ENCODE measurements at places on chromosomes 13 and 19.

GRCh38 chr19:47190167-47190727 lies 40.8 kb downstream of the BBC3 start:
- peak; percentile 71 for DNase-seq

- DNase-seq: no peak
Observed at GRCh38 chr13:62302341-62302740, 886.7 kb upstream of the PCDH20 start.

GRCh38 chr13:97214921-97215320 lies 7.2 kb upstream of the MBNL2 start:
- no peak for DNase-seq

DNA sequence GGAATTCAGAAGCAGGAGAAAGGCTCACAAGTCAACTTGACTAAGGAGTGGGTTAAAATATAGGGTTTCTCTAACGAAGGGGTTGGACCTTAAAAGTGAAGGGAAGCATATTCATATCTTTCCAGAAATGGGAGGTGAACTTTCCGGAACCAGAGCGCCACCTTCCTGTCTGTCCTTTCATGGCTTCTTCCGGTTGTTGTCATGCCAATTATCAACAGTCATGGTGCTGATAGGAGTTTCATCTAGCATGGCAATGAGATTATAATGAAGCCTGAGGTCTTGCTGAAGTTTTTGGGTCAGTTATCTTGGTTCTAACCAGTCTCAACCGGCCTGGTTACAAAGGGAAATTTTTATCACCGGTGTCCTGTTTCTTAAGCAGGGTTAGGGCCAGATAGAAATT lies 162.9 kb upstream of the NBEA start:
- DNase-seq: no peak

- DNase-seq: no peak
Observed at GRCh38 chr13:25756912-25757311, 294.9 kb downstream of the SHISA2 start.

DNA sequence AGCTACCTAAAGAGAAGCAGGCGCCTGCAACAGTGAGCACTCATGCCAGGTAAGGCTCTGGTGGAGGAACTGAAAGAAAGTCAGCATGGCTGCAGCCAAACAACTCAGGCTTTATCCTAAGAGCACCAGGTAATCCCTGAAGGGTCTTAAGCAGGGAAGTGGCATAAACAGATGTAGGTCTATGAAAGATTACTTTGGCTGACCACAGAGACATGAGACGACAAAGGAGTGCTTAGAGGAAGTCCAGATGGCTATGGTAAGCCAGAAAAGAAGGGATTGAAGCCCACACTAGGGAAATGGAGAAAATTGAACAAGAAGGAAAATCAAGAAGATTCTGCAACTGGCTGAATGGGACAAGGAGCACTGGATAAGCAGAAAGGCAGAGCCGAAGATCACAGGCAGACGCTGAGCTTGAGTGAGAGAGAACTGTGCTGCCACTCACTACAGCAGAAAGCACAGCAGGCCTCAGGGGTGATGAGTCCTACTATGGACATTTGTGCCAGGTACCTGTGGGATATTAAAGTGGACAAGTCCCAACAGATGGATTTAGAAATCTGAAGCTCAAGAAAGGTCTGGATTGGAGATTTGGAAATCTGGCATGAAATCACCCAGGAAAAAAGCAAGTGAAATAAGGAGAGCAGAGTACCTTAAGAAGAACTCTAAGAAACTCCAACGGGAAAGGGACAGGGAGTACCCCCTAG lies 4.2 kb downstream of the RCBTB1 start:
- DNase-seq: no peak

DNA sequence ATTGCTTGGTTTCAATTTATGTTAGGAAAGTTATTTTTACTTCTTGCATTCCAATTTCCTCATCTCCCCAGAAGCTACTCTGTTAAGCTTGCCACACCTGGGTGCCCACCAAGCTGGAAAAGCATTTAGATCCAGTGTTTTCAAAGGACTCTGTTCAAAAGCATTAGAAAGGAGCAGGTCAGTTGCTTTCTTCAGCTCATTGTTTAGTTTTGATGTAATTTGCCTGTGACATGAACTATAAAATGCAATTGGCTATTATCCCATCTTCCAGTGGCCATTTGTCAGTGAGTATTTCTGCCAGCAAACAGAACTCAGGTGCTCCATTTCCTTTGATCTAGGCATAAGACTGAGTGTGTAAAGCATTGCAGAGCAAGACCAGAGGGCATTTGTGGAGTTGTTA lies 46.7 kb upstream of the RNF113B start:
- DNase-seq: no peak

DNA sequence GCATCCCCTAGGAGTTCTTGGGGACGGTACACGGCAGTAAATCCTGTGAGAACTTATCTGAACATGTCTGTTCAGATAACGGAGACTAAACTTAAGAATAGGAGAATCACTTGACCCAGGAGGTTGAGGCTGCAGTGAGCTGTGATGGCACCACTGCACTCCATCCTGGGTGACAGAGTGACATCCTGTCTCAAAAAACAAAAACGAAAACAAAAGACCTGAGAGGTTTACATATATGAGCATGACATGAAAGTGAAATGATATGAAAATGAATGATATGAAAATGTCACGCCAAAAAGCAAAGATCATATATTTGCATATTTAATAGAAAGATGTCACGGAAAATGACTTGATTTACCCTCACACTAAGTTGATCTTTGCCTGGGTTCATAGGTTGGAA lies 5.8 kb downstream of the ZNF175 start:
- DNase-seq: no peak

DNA sequence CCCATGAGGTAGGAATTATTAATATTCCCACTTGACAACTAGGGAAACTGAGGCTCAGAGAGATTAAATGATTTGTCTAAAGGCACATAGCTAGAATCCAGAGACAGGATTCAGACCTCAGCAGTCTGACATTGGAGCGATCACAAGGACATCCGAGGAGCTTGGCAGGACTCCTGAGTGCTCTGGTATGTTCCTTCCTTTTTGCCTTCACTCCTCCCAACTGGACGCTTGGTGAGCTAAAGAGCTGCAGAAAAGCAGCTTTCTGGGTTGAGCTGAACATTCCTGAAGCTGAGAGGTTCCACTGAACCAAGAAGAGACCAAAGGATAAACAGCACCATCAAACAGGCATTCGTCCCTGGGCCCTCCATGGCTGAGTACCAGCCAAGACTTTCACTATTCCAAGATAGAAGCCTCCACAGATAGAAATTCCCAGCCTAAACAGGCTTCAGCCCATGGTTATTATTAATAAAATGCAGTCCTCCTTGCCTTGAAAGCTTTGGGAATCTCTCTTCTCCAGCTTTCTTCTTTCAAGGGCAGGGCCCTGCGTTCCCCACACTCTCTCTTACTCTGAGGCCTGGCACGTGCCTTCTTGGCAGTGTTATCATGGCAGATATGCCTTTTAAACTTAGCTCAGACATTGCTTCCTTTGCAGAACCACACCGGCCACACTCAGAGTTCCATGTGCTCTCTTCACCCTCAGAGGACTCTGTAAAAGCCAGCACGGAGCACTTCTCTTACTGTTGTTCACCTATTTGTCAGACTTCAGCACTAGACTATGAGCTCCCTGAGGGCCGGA lies 97.1 kb downstream of the CYSLTR2 start:
- no peak for DNase-seq

DNA sequence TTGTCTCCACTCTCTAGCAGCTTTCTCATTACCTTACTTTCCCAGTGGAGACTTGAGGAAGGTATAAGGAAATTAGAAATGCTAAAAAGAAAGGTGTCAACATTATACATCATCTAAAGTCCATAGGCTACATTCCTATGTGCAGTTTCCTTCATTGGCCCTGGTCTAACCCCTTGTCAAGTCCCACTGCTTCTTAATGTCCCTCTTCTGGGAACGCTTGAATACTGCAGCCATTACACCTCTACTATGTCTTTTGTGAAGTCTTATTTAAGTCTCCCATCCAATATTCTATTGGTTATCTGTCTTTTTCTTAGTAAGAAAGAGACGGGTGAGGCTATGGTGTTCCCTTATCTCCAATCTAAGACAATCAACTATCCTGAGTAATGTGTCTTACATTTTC lies 332.6 kb upstream of the TMTC4 start:
- no peak for DNase-seq

- peak; percentile 17 for DNase-seq
Observed at GRCh38 chr13:49444524-49445395, 686 bp downstream of the SETDB2 start.
